Activated naive CD8-positive, alpha-beta T cell treated with anti-CD3 and anti-CD28 coated beads, Interleukin-2, amount 10 ng/mL, durations not matched to agents 7 days and 5 days (primary cell): ENCODE measurements at places on chromosomes 13 and 19. TPM values are rescaled to one million over a fixed set of nuclear protein-coding genes. Genes with fewer than 3 reads are reported as not detected.

Gene STAP2
- 8.4 TPM for total RNA-seq

Gene CLC
- not detected for total RNA-seq

Gene ICAM5
- 0.62 TPM for total RNA-seq

Gene B3GNT8
- 2.0 TPM for total RNA-seq

Gene COX6B1
- 407 TPM for total RNA-seq

Gene C19orf25
- 48.0 TPM for total RNA-seq

Gene NCAN
- total RNA-seq, result not detected

Gene UBE2L5
- total RNA-seq, result not detected

Gene SLC6A16
- total RNA-seq, result 5.1 TPM

Gene PSPN
- total RNA-seq, result 2.4 TPM

Gene SNRPA
- total RNA-seq, result 157 TPM

- DNase-seq, result no peak
Observed at GRCh38 chr13:109576331-109576813, 210.0 kb downstream of the IRS2 start.

GRCh38 chr13:91017669-91018053, 329.8 kb upstream of the MIR17HG start:
- DNase-seq, result no peak

DNA sequence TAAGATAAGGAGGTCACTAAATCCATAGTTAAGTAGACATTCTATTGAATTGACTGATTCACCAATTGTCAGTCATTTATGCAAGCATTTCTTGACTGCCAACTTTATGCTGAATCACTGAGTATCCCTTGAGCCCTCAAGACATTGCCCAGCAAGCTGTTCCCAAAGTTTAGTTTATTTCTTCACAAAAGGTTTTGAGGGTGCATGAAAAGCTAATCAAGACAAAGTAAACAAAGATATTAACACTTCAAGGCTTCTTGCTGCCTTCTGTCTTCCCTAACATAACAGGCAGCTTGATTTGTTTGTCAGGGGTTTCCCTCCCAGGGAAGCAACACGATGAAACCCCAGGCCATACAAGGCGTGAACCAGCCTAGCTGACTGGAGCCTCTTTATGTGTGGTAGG, 374.4 kb downstream of the SPRY2 start:
- DNase-seq, result no peak

DNA sequence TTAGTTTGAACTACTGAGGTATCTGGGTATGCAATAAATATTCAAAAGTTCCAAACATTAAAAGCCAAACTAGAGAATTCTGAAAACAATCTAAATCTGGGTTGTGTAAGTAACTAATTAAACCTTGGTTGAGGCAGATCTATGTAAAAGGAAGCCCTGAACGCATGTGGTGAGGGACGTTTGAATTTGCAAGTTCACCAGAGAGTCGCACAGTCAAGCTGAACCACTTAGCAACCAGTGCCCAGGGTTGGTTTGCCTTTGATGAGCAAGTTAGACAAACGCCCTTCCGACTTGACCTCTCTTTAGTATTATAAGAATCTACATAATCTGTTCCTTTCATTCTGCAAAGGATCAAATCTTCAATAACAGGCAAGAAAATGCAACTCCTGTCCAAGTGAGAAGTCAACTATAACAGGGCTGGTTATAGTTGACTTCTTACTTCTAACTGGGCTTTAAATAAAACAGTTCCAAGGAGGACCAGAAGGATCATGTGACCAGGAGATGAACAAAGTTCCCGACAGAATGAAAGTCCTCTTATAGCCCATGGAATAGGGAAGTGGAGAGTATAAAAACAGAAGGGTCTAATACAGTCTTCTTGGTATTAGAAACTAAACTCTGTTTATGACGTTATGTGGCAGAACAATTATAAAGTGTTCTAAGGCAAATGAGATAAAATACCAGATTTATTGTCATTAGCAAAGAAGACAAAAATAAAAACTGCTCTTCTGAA, 40.6 kb downstream of the PHF11 start:
- no peak for DNase-seq

GRCh38 chr19:52959613-52960295, 2.9 kb downstream of the ZNF816 start:
- no peak for DNase-seq

GRCh38 chr19:19039901-19040300, 6.5 kb downstream of the ARMC6 start:
- no peak for DNase-seq

GRCh38 chr13:28531845-28532387, 37.0 kb upstream of the FLT1 start:
- DNase-seq, result no peak

DNA sequence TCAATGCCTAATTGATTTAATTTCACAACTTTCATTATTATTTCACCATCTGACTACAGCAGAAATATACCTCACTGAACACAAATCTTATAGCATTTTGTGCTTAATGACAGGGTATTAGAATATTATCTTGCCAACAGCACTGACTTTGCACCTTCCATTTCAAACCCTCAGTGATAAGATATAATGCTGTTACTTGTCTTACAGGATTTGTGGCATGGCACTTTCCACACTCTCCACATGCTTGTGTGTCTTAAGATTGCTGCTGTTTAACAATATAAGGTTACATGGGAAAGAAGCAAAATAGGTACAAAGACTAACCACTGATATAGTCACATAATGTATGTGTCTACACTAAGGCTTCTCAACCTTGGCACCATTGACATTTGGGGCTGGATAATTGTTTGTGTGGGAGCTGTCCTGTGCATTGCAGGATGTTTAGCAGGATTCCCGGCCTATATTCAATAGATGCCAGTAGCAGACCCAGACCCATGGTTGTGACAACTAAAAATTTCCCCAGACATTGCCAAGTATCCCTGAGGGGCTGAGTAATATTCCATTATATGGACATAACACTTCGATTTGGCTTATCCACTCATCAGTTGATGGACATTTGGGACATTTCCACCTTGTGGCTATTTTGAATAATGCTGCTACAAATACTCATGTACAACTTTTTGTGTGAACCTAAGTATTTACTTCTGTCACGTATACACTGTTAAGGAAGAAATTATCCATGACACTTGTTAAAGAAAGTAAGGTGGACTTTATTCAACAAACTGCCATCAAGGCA, 5.7 kb upstream of the DIAPH3 start:
- DNase-seq, result no peak

GRCh38 chr13:50788551-50789210, 54.8 kb downstream of the DLEU7 start:
- DNase-seq, result no peak
